Left ventricle myocardium inferior (tissue), 1 donor: ENCODE measurements at places on chromosomes 1 and 21.

- no peak overlapping the region for H3K27ac ChIP-seq
- H3K4me3 ChIP-seq: no peak overlapping the region
- H3K4me1 ChIP-seq: peaks cover 40% of the 10 kb centered on the region
- H3K36me3 ChIP-seq: no peaks in the 10 kb centered on the region
These were observed 3.4 kb downstream of the RGS8 start for GRCh38 chr1:182680901-182681567.

GRCh38 chr1:67193704-67194103 is 27.4 kb downstream of the IL23R start:
- H3K27ac ChIP-seq: no peak overlapping the region
- no peak for DNase-seq
- no peaks in the 10 kb centered on the region for H3K36me3 ChIP-seq
- no peaks in the 10 kb centered on the region for H3K27me3 ChIP-seq

DNA sequence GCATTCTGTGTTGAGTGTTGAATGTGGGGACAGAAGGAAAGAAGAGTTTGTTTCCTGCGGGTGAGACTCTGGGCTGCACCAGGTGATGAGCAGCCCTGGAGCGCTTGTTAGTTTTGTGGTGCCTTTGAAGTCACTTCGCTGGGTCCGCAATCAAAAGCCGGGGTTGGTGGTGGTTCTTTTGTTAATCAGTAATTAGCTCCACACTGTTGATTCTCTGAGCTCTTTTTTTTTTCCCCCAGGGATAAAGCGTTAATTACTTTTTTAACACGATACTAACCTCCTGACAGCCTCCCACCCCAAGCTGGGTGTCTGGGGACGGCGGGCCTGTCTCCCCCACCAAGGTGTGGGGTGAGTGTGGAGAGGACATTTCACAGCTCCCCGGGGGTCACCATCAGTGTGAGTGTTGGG is 56.6 kb downstream of the AGPAT3 start:
- H3K4me3 ChIP-seq: no peak overlapping the region
- DNase-seq: peak; percentile 9
- H3K36me3 ChIP-seq: no peaks in the 10 kb centered on the region
- peaks cover 94% of the 10 kb centered on the region for H3K4me1 ChIP-seq

DNA sequence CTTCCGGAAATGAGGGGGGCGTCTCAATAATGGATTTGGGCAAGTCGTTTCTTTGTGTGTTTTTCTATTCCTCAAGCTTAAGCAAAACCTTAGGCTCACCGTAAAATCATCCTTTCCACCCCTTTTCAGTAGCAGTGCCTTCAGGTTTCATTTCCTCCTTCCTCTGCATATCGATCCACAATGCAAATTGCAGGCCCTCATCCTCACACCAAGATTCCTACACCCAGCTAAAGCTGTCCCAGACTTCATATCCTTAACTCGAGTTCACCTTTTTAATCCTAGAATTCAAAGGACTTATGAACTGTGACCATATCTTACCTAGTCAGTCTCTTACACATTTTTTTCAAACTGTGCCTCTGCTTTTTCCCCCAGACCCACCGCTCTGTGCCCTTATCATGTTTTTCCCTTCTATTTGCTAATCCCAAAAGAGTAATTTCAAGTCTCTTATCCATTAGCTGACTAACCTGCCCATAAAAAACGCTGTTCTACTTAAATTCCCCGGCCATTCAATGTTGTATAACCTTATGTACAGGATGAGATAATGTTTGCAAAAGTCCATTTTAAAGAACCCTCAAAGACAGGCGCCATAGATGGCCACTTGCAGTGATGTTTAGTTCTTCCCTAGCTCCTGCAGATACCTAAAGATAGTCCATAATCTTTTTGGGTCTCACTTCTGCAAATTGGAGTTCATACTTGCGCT is 1.5 kb downstream of the AKIRIN1 start:
- H3K27ac ChIP-seq: peak overlapping the region; percentile 94
- no peak for DNase-seq
- peak overlapping the region; percentile 97 for H3K4me3 ChIP-seq
- no peaks in the 10 kb centered on the region for H3K27me3 ChIP-seq
- peaks cover 72% of the 10 kb centered on the region for H3K4me1 ChIP-seq

DNA sequence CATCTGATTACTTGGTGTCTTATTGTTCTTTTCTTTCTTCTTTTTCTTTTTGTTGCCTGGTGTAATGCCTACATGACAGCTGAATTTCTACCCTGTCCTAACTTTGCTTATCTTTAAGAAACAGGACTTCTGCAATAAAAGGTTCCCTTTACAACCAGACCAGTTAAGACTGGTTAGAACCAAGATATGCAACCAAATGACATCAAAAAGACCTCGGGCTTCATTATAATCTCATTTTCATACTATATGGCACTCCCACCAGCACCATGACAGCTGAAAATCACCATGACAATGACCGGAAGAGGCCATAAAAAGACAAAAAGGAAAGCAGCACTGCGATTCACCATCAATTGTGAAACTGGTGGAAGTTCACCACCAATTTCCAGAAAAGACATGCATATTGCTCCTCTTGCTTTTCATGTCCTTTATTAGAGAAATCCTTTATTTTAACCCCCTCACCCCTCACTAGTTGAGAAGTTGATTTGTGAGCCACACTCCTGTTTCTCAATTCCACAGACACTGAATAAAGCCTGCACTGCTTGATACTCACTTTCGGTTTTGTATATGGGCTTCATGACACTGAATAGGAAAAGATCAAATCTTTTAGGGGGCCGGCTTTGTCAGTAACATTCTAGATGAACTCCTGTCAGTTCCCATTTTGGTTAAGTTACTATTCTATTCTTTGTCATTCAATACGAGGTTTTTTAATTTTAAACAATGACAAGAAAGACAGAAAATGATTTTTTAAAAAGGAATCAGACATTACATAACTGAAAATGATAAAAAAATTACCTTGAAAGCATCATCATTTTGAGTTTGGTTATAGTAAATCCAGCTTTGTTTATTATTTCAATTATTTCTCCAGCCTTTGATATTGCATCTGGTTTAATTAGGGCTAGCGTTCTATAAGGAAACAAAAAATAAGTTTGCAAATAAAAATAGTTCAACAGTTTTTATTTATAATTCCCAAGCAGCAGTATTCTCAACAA is 58.1 kb downstream of the NME7 start:
- H3K4me1 ChIP-seq: no peaks in the 10 kb centered on the region
- no peak overlapping the region for H3K27ac ChIP-seq
- no peaks in the 10 kb centered on the region for H3K27me3 ChIP-seq
- no peak for DNase-seq

GRCh38 chr1:78722105-78722504 is 72.5 kb downstream of the IFI44 start:
- H3K4me1 ChIP-seq: no peaks in the 10 kb centered on the region
- DNase-seq: no peak
- no peak overlapping the region for H3K4me3 ChIP-seq
- no peaks in the 10 kb centered on the region for H3K36me3 ChIP-seq
- H3K27ac ChIP-seq: no peak overlapping the region

- H3K27me3 ChIP-seq: no peaks in the 10 kb centered on the region
- peaks cover 14% of the 10 kb centered on the region for H3K36me3 ChIP-seq
- peak overlapping the region; percentile 94 for H3K4me3 ChIP-seq
- peak; percentile 91 for DNase-seq
- peak overlapping the region; percentile 99 for H3K27ac ChIP-seq
- peaks cover 75% of the 10 kb centered on the region for H3K4me1 ChIP-seq
These were observed 1.1 kb upstream of the ADAMTS1 start for GRCh38 chr21:26846036-26846931.

GRCh38 chr1:58922302-58923089 is 138.6 kb upstream of the JUN start:
- peaks cover 31% of the 10 kb centered on the region for H3K4me1 ChIP-seq
- no peaks in the 10 kb centered on the region for H3K27me3 ChIP-seq
- peak; percentile 71 for DNase-seq
- H3K4me3 ChIP-seq: no peak overlapping the region
- no peaks in the 10 kb centered on the region for H3K36me3 ChIP-seq

DNA sequence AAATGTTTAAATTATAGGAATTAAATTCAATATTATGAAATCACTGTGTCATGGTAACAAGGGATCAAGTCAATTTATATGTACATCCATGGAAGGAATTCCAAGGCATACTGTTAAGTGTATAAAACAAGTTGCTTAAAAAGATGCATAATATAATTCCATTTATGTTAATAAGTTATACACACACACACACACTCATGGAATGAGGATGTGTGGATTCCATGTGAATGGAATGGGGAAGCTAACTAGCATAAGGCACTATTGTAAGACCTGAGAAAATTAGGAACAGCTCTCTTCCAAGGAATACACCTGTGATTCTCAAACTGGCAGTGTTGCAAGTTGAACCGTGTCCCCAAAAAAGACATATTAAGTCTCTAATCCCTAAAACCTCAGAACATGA is 17.6 kb upstream of the TRAF3IP3 start:
- H3K27ac ChIP-seq: no peak overlapping the region
- no peaks in the 10 kb centered on the region for H3K27me3 ChIP-seq
- no peak overlapping the region for H3K4me3 ChIP-seq
- no peaks in the 10 kb centered on the region for H3K36me3 ChIP-seq
- H3K4me1 ChIP-seq: peaks cover 48% of the 10 kb centered on the region

DNA sequence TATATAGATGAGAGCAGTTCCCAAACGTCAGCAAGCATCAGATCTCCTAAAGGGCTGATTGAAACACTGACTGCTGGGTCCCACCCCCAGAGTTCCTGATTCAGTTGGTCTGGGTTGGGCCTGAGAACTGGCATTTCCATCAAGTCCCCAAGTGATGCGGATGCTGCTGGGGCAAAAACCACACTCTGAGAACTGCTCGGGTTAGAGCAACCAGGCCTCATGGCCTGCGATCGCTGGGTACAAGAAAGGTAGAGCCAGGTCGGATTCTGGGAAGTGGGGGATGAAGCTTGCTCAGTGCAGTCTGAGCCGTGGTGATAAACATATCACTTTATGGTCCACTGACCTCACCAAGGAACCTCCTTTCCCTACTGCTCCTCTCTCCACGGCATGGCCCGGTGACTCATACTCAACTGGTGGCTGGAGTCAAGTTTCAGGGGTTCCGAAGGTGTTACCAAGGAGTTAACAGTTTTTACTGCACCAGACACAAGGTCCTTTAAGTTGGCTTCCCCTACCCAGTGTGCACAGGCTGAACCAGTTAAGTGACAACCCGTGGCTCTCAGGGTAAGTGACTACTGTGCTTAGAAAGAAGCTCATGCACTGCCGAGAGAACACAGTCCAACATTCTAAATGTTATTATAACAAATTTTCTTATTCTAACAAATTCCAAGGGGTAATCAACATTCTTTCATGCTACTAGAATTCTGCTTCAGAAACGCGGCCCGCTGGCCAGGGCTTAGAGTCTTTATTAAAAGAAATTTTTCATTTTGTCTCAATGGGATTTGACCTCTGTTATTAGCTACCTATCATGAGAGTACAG is 153.5 kb downstream of the TGFBR3 start:
- H3K36me3 ChIP-seq: peaks cover 3% of the 10 kb centered on the region
- peaks cover 76% of the 10 kb centered on the region for H3K4me1 ChIP-seq
- H3K4me3 ChIP-seq: no peak overlapping the region
- peak overlapping the region; percentile 3 for H3K27ac ChIP-seq
- no peak for DNase-seq
- no peaks in the 10 kb centered on the region for H3K27me3 ChIP-seq

DNA sequence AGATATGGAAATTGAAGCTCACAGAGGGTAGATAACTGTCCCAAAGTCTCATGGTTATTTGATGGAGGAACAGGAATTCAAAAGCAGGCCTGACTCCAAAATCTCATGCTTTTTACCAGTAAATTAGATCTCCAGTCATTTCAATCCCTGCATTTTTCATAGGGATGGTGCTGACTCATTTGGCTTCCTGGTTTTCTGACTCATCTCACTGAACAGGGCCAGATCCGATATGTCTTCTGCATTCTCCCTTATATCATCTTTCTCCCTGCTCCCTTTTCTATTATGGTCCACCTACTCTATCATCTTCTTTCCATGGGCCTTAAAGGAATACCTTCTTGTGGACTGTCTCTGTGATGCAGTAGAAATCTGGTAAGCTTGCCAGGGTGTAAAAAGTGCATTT is 187.2 kb downstream of the FGGY start:
- DNase-seq: no peak
- no peak overlapping the region for H3K27ac ChIP-seq
- no peaks in the 10 kb centered on the region for H3K36me3 ChIP-seq
- H3K4me3 ChIP-seq: no peak overlapping the region
- peaks cover 10% of the 10 kb centered on the region for H3K4me1 ChIP-seq

DNA sequence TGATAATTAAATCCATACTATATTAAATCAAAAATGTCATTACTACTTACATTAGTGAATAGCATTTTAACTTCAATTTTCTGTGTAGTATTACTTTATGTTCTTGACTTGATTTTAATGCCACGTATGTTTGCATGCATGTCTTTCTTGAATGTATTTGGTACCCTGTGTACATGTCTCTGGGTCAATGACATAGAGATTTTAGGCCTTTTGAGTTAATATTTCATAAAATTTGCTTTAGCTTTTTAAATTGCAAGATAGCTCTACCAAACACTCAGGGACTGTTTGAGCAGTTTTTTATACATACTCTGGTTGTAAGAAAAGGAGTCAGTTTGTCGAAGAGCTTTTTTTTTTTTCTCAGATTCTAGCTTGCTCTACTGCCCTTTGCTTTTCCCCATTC is 1.5 kb downstream of the MLLT11 start:
- H3K4me3 ChIP-seq: peak overlapping the region; percentile 92
- H3K27ac ChIP-seq: no peak overlapping the region
- H3K4me1 ChIP-seq: peaks cover 39% of the 10 kb centered on the region
- no peaks in the 10 kb centered on the region for H3K36me3 ChIP-seq

DNA sequence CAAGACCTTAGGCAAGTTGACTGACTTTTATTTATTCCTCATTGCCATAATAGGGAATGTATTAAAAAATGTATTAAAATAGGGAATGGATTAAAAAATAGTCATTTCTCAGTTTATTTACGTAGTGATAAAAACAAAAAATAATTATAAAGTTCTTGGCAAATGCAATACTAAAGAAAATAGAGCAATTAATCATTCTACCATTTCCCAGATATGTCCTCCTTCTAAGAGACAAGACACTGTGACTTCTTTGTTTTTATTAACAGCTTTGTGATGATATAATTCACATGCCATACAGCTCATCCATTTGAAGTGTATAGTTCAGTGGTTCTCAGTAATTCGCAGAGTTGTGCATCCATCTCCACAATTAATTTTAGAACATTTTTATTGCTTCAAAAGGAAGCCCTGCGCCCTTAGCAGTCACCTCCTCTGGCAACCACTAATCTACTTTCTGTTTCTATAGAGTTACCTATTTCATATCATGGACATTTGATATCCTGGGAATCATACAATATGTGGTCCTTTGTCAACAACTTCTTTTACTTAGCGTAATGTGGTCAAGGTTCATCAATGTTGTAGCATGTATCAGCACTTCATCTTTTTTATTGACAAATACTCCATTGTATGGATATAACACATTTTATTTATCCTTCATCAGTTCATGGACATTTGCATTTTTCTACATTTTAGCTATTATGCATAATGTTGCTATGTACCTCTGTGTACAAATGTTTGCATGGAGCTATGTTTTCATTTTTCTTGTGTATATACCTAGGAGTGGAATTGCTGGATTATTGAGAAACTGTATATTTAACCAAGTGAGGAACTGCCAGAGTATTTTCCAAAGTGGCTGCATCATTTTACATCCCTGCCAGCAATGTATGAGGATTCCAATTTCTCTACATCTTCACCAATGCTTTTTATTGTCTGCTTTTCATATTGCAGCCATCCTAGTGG is 5.6 kb downstream of the TBX19 start:
- H3K27ac ChIP-seq: no peak overlapping the region
- no peaks in the 10 kb centered on the region for H3K27me3 ChIP-seq
- no peak for DNase-seq
- peaks cover under 1% of the 10 kb centered on the region for H3K36me3 ChIP-seq

GRCh38 chr1:33300673-33301072 is 20.2 kb downstream of the A3GALT2 start:
- peak; percentile 44 for DNase-seq
- H3K4me1 ChIP-seq: peaks cover 29% of the 10 kb centered on the region
- no peak overlapping the region for H3K4me3 ChIP-seq
